ENCODE measurements at places on chromosomes 13 and 19.
A peak's percentile ranks its signal among the peaks of the same experiment; 100 is the strongest.

DNA sequence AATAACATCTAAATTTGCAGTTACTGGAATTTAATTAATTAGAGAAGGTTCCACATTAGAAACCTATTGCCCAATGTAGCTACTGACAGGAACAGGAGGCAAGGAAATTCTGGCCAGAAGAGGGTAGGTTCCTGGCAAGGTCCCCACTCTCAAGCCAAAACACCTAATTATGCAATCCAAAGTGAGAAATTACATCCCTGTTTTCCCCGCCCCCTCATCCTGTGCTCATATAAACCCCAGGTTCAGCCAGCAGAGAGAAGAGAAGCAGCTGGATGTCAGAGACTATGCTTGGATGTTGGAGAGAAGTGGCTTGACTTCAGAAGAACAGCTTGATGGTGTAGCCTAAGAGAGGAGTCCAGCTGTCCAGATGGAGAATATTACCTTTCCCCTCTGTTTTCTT, 951.3 kb upstream of the PRR20A start:
- DNase-seq: no peak

- DNase-seq: no peak
Measured at GRCh38 chr13:41403983-41404382, 53.4 kb upstream of the RGCC start.

GRCh38 chr13:28329395-28330158, 165.4 kb downstream of the FLT1 start:
- DNase-seq: peak; percentile 13

- DNase-seq: no peak
Measured at GRCh38 chr19:7376151-7376852, 27.6 kb downstream of the ARHGEF18 start.

- no peak for DNase-seq
Measured at GRCh38 chr13:69202996-69203395, 904.6 kb upstream of the ATXN8OS start.

GRCh38 chr13:90445179-90445578, 902.3 kb upstream of the MIR17HG start:
- no peak for DNase-seq

- DNase-seq: no peak
Measured at GRCh38 chr13:77265336-77265735, 61.6 kb downstream of the MYCBP2 start.

- no peak for DNase-seq
Measured at GRCh38 chr19:4676955-4677731, 7.0 kb upstream of the MYDGF start.

- DNase-seq: no peak
Measured at GRCh38 chr19:36686365-36687213, 823 bp upstream of the ZNF567 start.

- no peak for DNase-seq
Measured at GRCh38 chr13:60701895-60702294, 304.9 kb downstream of the TDRD3 start.

- no peak for DNase-seq
Measured at GRCh38 chr19:18893587-18894253, 2.2 kb downstream of the CERS1 start.
